ENCODE measurements at places on chromosomes 3 and 15. TPM values are rescaled to one million over a fixed set of nuclear protein-coding genes. Genes with fewer than 3 reads are reported as not detected.

Gene BCL2A1
- polyA plus RNA-seq: 0.34 TPM

DNA sequence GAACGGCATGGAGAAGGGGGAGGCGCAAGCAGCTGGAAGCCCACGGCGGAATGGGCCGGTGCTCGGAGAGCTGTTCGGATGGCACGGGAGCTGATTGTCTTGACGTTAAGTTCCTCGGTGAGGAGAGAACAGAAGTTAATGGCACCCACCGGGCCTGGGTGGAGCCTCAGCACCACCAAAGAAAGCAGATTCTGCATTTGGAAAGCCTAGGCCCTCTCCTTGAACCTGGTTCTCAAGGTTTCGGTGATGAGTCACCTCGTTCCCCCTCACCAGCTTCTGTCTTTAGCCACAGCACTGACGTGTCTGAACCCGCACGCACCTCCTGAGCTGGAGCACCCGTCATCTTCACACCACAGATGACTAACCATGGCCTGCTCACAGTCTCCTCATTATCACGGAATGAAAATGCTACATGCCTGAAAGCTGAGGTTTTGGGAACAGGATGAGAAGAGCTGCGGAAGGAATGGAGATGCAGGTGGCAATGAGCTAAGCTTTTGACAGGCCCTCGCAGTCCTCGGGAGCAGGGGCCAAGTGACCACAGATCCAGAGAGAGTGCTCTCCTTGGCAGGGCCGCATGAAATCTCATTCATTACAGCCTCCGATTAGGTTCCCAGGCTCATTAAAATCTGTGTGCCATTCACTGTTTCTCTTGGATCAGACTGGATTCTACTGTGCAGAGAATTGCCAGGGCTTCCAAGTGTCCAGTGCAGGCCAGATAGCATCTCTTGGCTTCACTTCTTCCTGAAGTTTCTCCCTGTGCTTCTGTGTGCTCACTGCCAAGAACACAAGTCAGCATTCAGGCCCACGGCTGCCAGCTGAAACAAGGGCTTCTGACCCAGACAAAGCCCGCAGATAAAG, 96.3 kb upstream of the DLG1 start:
- DNase-seq: no peak

Gene A4GNT
- polyA plus RNA-seq: not detected

DNA sequence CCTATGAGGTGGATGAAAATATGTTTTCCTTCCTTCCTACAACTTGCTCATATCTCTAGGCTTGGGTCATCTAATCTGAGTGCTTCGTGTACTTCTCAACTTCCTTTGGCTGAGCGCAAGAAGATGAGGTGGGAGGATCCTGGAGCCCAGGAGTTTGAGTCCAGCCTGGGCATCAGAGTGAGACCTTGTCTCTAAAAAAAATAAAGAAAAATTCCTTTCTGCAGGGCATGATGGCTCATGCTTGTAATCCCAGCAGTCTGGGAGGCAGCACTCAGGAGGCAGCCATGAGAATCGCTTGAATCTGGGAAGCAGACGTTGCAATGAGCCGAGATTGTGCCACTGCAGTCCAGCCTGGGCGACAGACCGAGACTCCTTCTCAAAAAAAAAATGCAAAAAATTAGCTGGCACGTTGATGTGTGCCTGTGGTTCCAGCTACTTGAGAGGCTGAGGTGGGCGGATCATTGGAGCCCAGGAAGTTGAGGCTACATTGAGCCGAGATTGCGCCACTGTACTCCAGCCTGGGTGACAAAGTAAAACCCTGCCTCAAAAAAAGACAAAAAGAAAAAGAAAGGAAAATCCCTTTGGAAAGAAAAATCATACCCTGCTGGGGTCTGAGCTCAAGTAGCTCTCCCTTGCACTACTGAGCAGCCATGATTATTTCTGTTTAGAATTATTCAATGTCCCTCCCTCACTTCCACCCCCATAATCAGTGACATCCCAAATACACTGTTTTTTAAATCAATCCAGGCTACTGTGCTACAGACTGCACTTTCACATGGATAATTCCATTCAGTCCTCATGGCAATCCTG, 28.0 kb upstream of the RAB11A start:
- no peak for DNase-seq

Gene TMEM207
- polyA plus RNA-seq: not detected

- DNase-seq: no peak
These were observed 132.3 kb downstream of the LRRK1 start for GRCh38 chr15:101051291-101052030.

GRCh38 chr3:34012102-34012461, 213.7 kb downstream of the PDCD6IP start:
- DNase-seq: no peak

DNA sequence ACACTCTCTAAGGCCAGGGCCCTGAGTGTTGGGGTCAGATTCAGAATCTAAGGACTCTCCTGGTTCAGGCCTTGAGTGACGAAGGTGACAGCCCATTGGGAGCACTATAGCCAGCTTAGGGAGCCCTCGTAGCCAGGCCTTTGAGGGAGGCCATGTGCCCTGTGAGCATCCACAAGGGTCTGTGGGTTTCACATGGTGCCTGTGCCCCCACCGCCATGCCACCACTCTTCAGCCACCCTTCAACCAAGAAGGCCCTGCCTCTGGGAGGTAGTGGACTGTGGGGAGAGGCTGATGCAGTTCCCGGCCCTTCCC, 37.5 kb downstream of the TSPAN3 start:
- no peak for DNase-seq

All from hindlimb muscle (tissue), 1 donor.